Hypothalamus (tissue), 51 donors: ENCODE measurements at places on chromosomes 11 and 22.

DNA sequence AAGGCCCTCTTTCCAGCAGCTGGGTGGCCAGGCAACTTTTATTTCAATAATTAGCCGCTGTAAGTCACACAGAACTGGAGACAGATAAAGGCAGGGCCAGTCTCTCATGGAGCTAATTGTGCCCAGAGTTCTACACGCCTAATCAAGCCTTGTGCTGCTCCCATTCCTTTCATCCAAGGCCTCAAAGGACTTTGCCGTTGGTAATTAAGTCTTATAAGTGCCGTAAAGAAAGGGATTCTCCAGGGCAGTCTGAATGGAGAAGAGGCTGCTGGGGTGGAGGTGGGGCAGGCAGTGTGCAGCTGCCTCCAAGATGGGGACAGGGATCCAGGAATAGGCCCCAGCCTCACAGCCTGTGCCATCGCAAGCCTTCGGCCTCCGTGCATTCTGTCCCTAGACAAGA lies 357.9 kb downstream of the TENM4 start:
- no peak for DNase-seq

GRCh38 chr22:50174382-50175190 lies 4.1 kb downstream of the PANX2 start:
- DNase-seq, result no peak

DNA sequence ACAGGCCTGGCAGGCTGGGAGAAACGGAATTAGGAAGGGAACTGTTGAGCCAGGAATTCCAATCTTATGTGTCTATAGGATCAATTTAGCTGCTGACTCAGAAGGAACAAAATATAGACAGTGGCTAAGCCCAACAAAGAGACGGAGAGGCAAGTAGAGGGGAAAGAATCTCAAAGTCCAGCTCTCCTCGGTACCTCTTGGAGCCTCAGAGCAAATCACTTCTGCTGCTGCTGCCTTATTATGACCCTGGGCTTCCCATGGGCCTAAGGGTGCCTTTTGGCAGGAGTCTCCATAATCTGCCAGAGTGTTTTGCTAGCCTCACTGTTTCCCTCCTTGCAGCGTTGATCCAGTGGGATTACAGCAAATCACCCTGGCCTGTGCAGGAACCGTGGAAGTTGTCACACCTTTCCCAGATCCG lies 31.7 kb downstream of the PAX6 start:
- no peak for DNase-seq

DNA sequence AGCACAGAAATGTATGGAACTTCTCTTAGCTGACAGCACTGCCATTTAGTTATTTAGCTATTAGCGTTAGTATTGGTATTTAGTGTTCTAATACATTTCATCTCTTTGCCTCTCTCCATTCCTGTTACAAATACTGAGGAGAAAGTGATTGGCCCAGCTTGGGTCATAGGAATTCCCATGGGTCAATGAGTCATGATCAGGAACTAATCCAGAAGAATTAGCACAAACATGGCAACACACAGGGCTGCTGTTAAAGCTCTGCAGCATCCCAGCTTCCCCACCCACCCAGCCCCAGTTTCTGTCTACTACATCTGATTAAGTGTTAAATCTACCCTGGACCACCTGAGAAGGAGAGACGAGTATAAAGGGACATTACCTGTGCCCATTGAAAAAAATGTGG lies 36.1 kb downstream of the PDGFD start:
- DNase-seq, result no peak
